Fibroblast of skin of back (primary cell): ENCODE measurements at places on chromosomes 1 and 21.

- no peak for DNase-seq
These were observed 41.9 kb downstream of the MPZL1 start for GRCh38 chr1:167763525-167764220.

- no peak for DNase-seq
These were observed 69.1 kb downstream of the DIP2A start for GRCh38 chr21:46527801-46528200.

DNA sequence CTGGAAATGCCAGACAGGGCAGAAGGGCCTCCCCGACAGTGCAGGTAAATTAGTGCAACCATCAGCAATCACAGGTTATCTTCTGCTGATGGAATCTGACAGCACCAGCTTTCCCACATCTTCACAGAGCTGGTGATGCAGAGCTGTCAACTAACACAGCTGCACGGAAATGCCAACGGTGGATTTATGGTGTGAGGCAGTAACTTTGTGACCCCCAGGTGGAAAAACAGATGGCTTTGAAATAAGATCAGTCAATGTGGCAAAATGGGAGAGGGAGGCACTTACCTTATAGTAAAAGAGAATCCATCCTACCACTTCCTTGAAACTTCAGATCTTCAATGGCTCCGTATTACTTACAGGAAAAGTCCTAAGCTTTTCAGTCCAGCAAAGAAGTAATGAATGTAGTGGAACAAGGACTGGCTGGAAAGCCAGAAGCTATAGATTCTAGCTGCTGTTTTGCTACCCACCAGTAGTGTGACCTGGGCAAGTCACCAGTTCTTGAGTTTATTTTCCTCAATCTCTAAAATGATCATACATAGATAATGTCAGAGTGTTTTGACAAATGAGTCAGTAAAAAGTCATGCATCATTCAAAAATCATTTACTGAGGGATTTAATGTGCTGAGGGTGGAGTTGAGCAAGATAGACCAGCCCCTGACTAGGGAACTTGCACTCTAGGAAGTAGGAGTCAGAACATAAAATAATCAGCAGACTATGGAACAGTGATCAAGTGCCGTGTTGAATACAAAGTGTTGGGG is 245.7 kb upstream of the JUN start:
- peak; percentile 67 for DNase-seq

DNA sequence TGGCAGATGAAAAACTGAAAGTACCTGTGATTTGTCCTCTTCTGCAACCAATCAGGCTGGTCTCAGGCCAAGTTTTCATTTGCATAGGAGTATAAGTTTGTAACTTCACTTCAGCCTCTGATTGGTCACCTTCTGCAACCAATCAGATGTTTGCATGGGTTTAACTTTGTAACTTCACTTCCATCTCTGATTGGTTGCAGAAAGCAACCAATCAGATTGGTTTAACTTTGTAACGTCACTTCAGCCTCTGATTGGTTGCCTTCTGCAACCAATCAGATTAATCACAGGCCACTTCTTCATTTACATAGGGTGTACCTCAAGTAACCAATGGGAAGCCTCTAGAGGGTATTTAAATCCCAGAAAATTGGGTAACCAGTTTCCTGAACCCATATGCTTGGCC is 18.9 kb upstream of the TUT4 start:
- DNase-seq, result peak; percentile 37

DNA sequence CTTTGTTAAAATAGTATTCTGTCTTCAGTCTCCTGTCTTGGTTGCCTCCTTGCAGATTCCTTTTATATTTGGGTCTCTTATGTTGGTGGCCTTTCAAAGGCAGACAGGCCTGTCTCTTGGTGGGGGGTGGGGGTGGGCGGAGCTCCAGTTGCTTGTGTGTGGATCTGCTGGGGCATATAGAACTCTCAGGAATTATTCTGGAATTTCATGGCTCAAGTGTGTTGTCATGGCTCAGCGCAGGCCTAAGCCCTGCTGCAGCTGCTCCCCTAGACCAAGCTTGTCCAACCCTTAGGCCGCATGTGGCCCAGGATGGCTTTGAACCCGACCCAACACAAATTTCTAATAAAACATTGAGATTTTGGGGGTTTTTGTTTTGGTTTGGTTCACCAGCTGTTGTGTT is 8.0 kb downstream of the C1orf35 start:
- DNase-seq, result no peak

DNA sequence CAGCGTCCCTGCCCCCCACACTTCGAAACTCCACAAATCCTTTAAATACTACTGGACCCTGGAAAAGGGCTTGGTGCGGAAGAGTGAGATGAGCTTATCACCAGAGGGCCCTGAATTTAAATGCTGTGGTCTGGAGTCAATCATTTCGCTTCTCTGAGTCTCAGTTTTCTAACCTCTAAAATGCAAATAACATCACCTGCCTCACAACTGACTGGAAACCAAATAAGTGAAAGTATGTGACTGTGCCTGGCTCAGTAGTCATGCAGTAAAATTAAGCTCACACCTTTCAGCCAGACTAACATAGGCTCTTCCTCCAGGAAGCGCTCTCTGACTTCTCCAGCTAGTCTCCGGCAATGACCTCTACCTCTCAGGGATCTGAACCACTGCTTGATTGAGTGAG is 4.2 kb downstream of the GJA4 start:
- DNase-seq, result no peak

DNA sequence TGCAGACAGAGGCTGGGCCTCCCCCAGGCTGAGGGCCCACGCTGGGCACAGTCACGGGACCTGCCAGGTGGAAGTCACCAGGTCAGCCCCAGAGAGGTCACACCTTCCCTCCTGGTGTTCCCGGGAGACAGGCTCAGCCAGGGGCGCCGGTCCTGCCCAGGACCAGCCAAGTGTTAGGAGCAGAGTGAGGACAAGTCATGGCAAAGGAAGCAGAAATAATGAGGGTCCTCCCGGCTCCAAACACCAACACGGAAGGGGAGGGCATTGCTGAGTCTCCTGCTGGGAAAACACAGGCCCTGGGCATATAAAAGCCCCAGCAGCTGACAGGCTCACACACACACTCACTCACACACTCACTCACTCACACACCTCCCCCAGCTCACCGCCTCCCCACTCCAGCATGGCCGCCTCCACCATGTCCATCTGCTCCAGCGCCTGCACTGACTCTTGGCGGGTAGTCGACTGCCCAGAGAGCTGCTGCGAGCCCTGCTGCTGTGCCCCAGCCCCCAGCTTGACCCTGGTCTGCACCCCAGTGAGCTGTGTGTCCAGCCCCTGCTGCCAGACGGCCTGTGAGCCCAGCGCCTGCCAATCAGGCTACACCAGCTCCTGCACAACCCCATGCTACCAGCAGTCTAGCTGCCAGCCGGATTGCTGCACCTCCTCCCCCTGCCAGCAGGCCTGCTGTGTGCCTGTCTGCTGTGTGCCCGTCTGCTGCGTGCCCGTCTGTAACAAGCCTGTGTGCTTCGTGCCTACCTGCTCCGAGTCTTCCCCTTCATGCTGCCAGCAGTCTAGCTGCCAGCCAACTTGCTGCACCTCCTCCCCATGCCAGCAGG is at the start of gene KRTAP10-10:
Gene KRTAP10-10, plus strand, starts transcription at position 339 of the 833 bp plus-strand sequence. Its CDS starts 62 bp downstream, at position 401.
- DNase-seq, result no peak

- DNase-seq, result peak; percentile 18
These were observed 31.1 kb upstream of the UAP1 start for GRCh38 chr1:162530307-162530987.

DNA sequence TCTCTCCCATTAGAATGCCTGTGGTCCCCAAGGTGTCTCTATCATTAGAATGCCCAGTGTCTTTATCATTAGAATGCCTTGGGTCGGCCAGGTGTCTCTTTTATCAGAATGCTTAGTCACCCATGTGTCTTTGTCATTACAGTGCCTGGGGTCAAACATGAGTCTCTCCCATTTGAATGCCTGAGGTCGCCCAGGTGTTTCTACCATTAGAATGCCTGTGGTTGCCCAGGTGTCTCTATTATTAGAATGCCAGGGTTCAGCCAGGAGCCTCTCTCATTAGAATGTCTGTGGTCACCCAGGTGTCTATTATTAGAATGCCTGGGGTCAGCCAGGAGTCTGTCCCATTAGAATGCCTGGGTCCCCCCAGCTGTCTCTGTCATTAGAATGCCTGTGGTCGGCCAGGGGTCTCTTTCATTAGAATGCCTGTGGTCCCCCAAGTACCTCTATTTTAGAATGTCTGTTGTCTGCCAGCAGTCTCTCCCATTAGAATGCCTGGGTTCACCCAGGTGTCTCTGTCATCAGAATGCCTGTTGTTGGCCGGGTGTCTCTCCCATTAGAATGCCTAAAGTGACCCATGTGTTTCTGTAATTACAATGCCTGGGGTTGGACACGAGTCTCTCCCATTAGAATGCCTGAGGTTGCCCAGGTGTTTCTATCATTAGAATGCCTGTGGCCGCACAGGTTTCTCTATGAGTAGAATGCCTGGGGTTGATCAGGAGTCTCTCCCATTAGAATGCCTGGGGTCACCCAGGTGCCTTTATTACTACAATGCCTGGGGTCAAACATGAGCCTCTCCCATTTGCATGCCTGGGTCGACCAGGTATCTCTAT is 57.1 kb downstream of the RNF187 start:
- DNase-seq, result no peak

- DNase-seq, result no peak
These were observed 333.7 kb downstream of the PCP4 start for GRCh38 chr21:40200946-40201345.

DNA sequence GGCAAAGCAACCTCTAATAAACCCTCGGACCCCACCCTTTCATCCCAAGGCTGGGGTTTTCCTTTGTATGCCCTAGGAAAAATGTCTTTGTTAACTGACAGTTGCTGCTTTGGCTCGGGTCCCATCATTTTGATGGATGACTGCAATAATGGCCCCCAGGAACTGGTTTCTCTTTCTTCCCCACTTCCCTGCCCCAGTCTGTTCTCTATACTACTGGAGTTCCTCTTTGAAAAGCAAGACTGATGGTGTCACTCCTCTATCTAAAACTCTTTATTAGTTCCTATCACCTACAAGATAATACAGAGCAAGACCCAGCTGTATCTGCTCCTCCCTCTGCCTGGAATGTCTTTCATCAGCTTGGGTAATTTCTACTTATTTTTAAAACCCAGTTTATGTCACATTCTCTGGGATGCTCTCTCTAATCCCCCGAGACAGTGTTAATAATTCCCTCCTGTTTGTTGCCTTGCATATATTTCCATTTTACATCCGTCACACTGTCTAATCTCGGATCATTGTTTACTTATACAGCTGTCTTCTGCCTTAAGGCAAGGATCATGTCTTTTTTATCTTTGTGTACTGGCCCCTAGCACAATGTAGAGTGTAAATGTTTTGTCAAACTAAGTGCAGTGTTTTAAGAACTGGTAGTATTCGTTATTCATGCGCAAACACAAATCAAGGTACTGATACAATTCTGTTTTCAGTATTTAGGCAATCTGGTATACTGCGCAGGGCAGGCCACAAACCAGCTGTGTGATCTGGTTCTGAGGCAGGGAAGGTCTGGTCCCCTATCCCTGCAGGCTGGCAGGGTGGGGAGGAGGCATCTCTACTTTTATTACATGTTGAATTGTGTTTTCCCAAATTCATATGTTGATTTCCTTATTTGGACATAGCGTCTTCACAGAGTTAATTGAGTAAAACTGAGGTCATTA is 16.1 kb downstream of the SLAMF1 start:
- no peak for DNase-seq

DNA sequence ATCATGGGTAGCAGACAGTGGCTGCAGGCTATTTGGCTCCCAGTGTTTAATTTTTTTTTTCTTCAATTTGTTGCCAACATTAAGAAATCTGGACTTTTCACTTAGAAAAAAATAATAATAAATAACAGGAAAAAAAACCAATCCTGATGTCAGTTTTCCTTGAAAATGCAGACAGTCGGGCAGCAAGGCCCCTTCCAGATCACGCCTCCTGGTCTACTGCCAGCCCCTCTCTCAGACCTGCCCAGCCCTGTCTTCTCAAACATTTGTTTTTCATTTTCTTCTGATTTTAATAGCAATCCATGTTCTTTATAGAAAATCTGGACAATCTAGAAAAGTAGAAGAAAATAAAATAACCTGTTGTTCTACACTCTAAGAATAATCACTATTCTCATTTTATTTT is 15.5 kb downstream of the IFNGR2 start:
- DNase-seq, result no peak
